Uterus (tissue), 4 donors: ENCODE measurements at places on chromosomes 6 and 20. TPM values are rescaled to one million over a fixed set of nuclear protein-coding genes. Genes with fewer than 3 reads are reported as not detected.
A peak's percentile ranks its signal among the peaks of the same experiment; 100 is the strongest.

PRSS35 gene
- 0.26 TPM for total RNA-seq

GRCh38 chr6:83008626-83009025 is 57.0 kb downstream of the UBE3D start:
- H3K27ac ChIP-seq = no peak overlapping the region
- no peaks in the 10 kb centered on the region for H3K36me3 ChIP-seq
- no peaks in the 10 kb centered on the region for H3K27me3 ChIP-seq
- no peak for DNase-seq
- H3K4me1 ChIP-seq = no peaks in the 10 kb centered on the region

SLC35F1 gene
- 12.1 TPM for total RNA-seq

EPHA7 gene
- total RNA-seq = 46.8 TPM

DNA sequence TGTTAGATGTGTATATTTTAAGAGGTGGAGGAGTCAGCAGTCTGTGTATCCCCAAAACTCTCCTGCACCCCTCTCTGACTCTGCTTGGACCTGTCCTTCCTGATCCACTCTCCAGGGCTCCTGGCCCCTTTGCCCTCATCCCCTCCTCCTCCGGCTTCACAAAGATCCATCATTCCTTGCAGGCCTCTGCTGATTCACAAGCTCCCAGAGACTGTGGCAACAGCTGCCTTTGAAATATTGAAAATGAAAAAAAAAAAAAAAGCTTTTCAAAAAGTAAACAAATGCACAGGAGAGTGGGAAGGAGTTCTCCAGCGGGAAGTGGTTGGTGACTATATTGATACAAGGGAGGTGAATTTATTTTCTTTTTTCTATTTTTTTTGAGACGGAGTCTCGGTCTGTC is 330.2 kb upstream of the SULF2 start:
- DNase-seq = no peak
- H3K4me3 ChIP-seq = no peak overlapping the region
- H3K27me3 ChIP-seq = no peaks in the 10 kb centered on the region
- no peaks in the 10 kb centered on the region for H3K36me3 ChIP-seq
- no peaks in the 10 kb centered on the region for H3K4me1 ChIP-seq

GRCh38 chr20:1462834-1463233 is 3.8 kb downstream of the NSFL1C start:
- DNase-seq = no peak
- H3K4me1 ChIP-seq = no peaks in the 10 kb centered on the region
- no peak overlapping the region for H3K27ac ChIP-seq
- no peaks in the 10 kb centered on the region for H3K27me3 ChIP-seq
- no peaks in the 10 kb centered on the region for H3K36me3 ChIP-seq

GRCh38 chr6:10723567-10723881 is 654 bp downstream of the TMEM14C start:
- no peaks in the 10 kb centered on the region for H3K36me3 ChIP-seq
- DNase-seq = no peak
- peak overlapping the region; percentile 80 for H3K27ac ChIP-seq
- H3K4me3 ChIP-seq = peak overlapping the region; percentile 67

DNA sequence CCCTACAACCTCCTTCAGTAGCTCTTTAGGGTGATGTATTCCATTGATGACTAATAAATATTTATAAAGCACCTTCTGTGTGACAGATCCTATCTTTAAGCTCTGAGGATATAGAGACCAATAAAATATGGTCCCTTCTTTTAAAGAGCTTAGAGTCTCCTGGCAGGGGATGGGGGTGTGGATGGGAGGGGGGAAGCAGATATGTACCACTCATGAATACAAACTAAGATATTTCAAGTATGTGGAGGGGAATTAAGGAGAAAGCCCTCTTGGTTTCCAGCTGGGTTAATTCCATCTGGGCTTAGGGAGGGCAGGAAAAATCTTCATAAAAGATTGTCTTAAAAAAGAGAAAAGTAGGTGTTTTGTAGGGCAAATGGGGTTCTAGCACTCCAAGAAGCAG is 21.6 kb upstream of the FBXO9 start:
- H3K36me3 ChIP-seq = no peaks in the 10 kb centered on the region
- H3K4me3 ChIP-seq = no peak overlapping the region
- no peaks in the 10 kb centered on the region for H3K4me1 ChIP-seq
- no peak overlapping the region for H3K27ac ChIP-seq
- DNase-seq = no peak

GRCh38 chr20:12237772-12238171 is 320.1 kb downstream of the BTBD3 start:
- no peak overlapping the region for H3K27ac ChIP-seq
- no peak for DNase-seq
- no peaks in the 10 kb centered on the region for H3K27me3 ChIP-seq
- no peaks in the 10 kb centered on the region for H3K4me1 ChIP-seq
- no peaks in the 10 kb centered on the region for H3K36me3 ChIP-seq

GRCh38 chr20:58251979-58252591 is 23.6 kb upstream of the ANKRD60 start:
- H3K27ac ChIP-seq = no peak overlapping the region
- no peaks in the 10 kb centered on the region for H3K36me3 ChIP-seq
- no peaks in the 10 kb centered on the region for H3K4me1 ChIP-seq
- H3K27me3 ChIP-seq = no peaks in the 10 kb centered on the region
- DNase-seq = no peak
- no peak overlapping the region for H3K4me3 ChIP-seq

DNA sequence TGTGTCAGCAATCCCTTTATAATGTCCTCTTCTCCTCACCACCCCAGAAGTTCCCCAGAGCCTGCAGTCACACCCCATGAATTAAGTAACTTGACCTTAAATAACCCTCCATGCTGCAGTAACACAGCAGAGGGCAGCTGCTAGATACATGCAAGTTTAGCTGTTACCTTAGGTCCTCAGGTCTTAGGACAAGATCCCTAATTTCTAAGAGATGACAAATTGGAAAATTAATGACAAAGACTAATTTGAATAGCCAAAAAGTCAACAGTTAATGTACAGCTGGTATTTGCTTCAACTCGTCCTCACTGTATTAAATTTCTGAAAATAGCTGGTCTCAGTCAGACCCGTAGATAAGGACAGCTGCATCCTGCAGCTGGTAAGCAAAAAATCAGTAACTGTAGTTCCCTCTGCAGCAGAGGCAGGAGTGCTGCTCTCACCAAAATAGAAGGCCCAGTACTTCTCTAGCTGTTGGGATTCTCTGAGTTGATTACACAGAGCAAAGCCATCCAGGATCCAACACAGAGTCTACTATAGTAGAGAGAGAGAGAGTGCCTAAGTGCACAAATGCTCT is 62.4 kb downstream of the TNFRSF21 start:
- H3K4me1 ChIP-seq = no peaks in the 10 kb centered on the region
- no peak overlapping the region for H3K4me3 ChIP-seq
- DNase-seq = no peak
- no peaks in the 10 kb centered on the region for H3K27me3 ChIP-seq
- no peaks in the 10 kb centered on the region for H3K36me3 ChIP-seq

GRCh38 chr6:87082160-87082721 is 12.7 kb downstream of the CGA start:
- no peaks in the 10 kb centered on the region for H3K27me3 ChIP-seq
- DNase-seq = no peak
- H3K36me3 ChIP-seq = no peaks in the 10 kb centered on the region
- no peaks in the 10 kb centered on the region for H3K4me1 ChIP-seq

DNA sequence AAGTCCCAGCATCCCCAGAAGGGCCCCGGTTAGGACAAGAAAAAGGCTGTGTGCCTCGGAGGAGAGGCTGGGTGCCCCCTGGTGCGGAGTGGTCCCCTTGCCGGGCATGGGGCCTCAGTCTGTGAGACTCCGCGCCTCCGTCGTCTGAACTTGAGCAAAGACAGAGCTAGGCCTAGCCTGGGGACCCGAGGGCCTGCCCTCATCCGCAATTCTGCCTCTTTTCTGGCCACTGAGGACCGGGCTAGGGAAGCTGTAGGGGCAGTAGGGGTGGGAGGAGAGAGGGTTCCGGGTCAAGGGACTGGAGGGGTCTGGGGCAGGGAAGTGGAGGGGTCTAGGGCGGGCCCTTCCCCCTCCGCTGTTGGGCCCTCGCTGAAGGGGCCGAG is 550 bp upstream of the HSPA12B start:
- no peaks in the 10 kb centered on the region for H3K36me3 ChIP-seq
- H3K27ac ChIP-seq = peak overlapping the region; percentile 87
- no peak overlapping the region for H3K4me3 ChIP-seq
- DNase-seq = peak; percentile 26
- H3K4me1 ChIP-seq = no peaks in the 10 kb centered on the region

PLEKHG1 gene
- total RNA-seq = 7.2 TPM
